Stimulated activated CD4-positive, alpha-beta T cell treated with anti-CD3 and anti-CD28 coated beads, Interleukin-12 subunit alpha, Interleukin-12 subunit beta, amount 100 ng/mL, for 48 hours (primary cell): ENCODE measurements at places on chromosomes 11 and 22.

DNA sequence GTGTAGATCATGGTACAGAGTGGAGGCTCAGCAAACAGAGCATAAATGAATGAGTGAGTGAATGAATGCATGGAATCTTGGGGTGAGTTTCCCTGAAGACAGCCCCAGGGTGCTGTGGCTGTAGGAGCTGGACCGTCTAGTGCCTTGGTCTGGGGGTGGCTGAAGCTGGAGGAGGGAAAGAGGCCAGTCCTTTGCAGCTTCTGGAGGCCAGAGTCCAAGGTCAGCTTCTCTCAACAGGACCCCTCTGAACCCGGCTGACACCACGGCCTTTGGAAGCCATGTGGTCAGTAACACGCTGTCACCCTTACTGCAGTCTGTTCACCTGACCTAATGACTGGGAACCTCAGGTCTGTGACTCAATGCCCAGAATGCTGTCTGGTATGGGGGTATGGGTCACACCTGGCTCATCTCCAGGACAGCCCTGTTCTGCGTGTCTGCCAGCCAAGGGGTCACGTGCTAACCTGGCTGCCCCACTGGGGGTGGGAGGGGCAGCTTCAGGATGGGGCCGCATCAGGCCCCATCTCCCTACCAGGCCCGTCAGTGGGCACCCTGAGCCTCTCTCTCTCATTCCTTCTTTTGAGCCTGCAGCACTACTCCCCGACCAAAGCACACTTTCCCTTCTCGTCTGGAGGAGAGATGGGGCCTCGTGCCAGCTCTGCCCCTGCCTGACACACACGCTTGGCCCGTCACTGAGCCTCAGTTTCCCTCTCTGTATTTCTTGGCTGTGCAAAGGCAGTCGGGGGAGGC is 24.1 kb upstream of the CHKA start:
- no peak for DNase-seq

DNA sequence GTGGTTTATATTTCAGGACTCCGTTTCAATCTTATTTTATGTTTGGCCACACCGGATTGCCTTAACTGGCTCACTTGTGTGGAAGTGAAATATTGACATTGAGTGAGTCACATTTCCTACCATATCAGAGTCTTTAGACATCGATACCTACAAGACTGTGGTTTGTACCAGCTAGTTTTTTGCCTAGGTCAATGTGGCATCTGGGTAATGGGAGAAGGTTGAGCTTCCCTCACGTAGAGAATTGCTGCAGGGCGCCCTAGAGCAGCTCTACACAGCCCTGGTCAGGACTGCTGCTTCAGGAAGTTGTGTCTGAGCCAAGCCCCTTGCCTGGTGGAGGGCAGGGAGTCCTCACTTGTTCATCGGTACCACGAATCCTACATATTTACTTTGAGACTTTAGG is 1.6 kb downstream of the GRAMD1B start:
- no peak for DNase-seq

- no peak for DNase-seq
These were observed 642 bp downstream of the NAA40 start for GRCh38 chr11:63939397-63939891.

- no peak for DNase-seq
These were observed 324.2 kb downstream of the TMEM135 start for GRCh38 chr11:87361891-87362290.

DNA sequence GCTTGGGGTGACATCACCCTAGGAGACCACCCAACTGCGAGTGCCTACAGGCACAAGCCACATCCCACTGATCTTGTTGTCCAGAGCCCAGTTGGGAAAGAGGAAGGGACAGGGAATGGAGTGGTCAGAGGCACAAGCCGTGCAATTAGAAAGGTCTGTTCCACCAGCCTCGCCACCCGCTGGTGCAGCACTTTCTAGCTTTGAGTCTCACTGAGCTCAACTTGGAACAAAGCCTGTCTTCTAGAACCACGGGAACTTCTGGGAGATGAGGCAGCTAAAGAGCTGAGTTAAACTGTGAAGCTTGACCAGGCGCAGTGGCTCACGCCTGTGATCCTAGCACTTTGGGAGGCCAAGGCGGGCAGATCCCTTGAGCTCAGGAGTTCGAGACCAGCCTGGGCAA is 29.3 kb downstream of the TPBGL start:
- no peak for DNase-seq

- no peak for DNase-seq
These were observed 3.5 kb downstream of the SYVN1 start for GRCh38 chr11:65130631-65131416.

DNA sequence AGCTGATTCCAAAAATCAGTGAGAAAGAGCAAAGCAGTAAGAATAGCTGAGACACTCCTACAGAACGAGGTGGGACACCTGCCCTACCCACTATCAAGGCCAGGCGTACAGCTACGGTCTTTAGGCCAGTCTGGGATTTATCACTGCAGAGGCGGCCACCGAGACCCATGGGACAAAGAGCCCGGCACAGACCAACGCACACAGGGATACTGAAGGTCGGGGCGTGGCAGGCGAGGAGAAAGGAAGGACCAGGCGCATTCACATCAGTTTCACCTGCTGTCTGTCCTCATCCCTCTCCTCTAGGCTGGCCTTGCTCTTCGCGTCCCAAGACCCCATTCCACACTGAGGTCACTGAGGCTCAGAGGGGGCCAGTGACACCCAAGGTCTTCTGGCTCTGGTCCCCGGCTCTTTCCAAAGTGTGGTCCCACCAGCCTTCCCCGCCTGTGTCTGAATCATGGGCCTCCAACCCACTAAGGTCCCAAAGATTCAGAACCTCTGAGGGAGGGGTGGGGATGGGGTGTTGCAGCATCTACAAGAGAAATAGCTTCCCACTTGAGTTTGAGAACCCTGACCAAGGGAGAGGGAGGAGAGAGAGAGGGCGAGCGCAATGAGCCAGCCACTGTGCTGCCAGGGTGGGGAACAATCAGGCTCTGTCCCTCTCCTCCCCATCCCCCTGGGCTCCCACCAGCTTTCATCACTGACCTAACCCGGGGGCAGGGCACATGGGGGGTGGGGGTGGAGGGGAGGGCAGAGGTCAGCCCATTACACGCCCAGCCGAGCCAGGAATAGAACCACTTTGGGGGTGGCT is 7.2 kb upstream of the PICK1 start:
- no peak for DNase-seq

- no peak for DNase-seq
These were observed 56.5 kb upstream of the ARHGAP32 start for GRCh38 chr11:129248618-129249017.

DNA sequence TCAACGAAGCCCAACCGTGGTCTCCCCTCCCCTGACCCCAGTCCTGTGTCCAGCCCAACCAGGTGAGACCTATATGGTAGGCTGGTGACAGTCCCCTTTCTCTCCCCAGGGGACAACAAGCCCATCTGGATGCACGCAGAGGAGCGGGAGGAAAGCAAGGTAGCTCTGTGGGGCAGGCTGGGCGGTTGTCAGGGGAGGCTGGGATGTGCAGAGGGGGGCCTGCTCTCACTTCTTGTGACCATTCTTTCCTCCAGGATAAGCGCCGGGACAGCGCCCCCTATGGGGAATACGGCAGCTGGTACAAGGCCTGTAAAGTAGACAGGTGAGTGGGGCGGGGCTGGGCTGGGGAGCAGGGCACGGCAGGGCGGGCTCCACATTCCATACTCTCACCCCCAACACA is 3.5 kb upstream of the RAB1B start:
- peak; percentile 29 for DNase-seq

DNA sequence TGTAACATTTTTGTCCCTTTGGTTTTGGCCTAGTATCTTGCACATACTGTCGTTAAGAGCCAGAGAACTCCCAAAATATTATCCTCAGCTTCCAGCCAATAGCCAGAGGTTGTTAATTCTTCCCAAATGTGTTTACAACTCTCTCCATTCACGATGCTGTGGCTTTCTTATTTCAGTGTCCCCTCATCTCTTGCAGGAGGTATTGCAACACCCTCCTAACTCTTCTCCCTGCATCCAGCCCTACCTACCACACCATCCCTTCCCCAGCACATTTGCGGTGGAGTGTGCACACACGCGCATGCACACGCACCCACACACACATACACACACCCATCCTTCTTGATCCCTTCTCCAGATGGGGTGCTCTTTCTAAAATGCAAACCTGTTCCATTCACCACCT is 75.6 kb upstream of the LMO2 start:
- DNase-seq, result no peak

DNA sequence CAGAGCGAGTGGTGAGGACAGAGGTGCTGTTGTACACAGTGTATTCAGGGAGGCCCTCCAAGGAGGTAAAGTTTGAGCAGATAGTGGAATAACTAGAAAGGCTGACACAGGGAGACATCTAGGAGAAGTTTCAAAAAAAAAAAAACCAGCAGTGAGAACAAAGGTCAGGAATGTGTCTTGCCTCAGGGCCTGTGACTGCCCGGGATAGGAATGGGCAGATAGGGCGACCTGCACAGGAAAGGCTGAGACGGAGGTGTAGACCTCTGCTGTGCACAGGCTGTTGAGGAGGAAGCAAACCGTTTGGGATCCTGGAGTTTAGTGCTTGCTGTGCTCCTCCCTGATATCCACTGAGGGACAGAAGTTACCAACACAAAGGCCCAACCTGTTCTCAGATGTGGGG is 406.5 kb upstream of the B3GAT1 start:
- DNase-seq, result no peak
